ENCODE measurements at places on chromosomes 16 and 17. TPM values are rescaled to one million over a fixed set of nuclear protein-coding genes. Genes with fewer than 3 reads are reported as not detected.

The CCL16 gene
- not detected for total RNA-seq

The TACO1 gene
- total RNA-seq, result 39.4 TPM

The RGS11 gene
- total RNA-seq, result 31.4 TPM

The UNC45B gene
- 259 TPM for total RNA-seq

The NGFR gene
- total RNA-seq, result 9.9 TPM

The EVPLL gene
- not detected for total RNA-seq

The VPS9D1 gene
- total RNA-seq, result 19.7 TPM

The CIBAR2 gene
- total RNA-seq, result not detected

The TMIGD1 gene
- total RNA-seq, result not detected

The GINS2 gene
- total RNA-seq, result 0.38 TPM

The PRR14 gene
- total RNA-seq, result 21.1 TPM

The KRTAP9-4 gene
- total RNA-seq, result not detected

The LGALS9B gene
- total RNA-seq, result not detected

The TBC1D3H gene
- not detected for total RNA-seq

The PRSS36 gene
- total RNA-seq, result 1.1 TPM

The RNF43 gene
- 1.6 TPM for total RNA-seq

The PRAC1 gene
- not detected for total RNA-seq

The SETD1A gene
- 9.6 TPM for total RNA-seq

The PPM1E gene
- total RNA-seq, result 1.1 TPM

The ADAP2 gene
- total RNA-seq, result 6.8 TPM

The SPATA32 gene
- not detected for total RNA-seq

The RFNG gene
- 21.0 TPM for total RNA-seq

The RPH3AL gene
- total RNA-seq, result 5.5 TPM

The ZG16B gene
- total RNA-seq, result not detected

The SLC16A11 gene
- 1.1 TPM for total RNA-seq

The BCO1 gene
- total RNA-seq, result not detected

The TRPV2 gene
- 9.1 TPM for total RNA-seq

The FDXR gene
- 3.9 TPM for total RNA-seq

The TAC4 gene
- total RNA-seq, result 1.7 TPM

The COL1A1 gene
- total RNA-seq, result 142 TPM

The VTN gene
- 48.2 TPM for total RNA-seq

The ATMIN gene
- total RNA-seq, result 26.0 TPM

The ALDH3A1 gene
- total RNA-seq, result 0.24 TPM

The RPL38 gene
- total RNA-seq, result 575 TPM

The OTOP2 gene
- total RNA-seq, result not detected

The TBC1D3G gene
- total RNA-seq, result not detected

The CDT1 gene
- total RNA-seq, result 0.46 TPM

The ASGR1 gene
- total RNA-seq, result 0.54 TPM

The HEATR9 gene
- total RNA-seq, result not detected

Measured in cardiac septum (tissue), 1 donor.